Fibroblast of skin of right quadriceps (primary cell): ENCODE measurements at places on chromosomes 3 and 15.

- no peak for DNase-seq
Measured at GRCh38 chr15:33317896-33318295, 7.1 kb downstream of the RYR3 start.

DNA sequence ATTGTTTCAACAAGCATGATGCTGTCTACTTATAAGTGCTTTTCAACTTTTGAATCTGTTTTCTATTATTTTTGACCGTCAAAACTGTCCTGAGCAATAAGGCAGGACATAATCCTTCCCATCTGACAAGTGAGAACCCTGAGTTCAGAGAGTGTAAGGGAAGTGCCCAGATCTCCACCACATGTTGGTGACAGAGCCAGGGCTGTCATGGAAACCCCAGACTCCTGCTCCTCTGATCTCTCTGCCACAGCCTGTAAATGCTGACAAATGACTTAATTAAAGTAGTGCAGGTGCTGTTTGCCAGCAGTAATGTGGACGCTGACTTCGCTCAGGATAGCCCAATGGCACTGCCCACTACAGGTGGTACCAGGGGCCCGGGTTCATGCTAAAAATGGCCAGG lies 40.3 kb downstream of the SPSB4 start:
- DNase-seq: no peak

DNA sequence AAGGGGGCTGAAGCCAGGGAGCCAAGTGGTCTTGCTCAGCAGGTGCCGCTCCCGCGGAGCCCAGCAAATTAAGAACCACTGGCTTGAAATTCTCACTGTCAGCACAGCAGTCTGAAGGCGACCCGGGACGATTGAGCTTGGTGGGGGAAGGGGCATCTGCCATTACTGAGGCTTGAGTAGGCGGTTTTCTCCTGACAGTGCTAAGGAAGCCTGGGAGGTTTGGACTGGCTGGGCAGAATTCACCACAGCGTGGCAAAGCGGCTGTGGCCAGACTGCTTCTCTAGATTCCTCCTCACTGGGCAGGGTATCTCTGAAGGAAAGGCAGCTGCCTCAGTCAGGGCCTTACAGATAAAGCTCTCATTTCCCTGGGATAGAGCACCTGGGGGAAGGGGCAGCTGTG lies 57.0 kb upstream of the GPR149 start:
- no peak for DNase-seq

GRCh38 chr3:82293867-82294266 lies 532.4 kb upstream of the GBE1 start:
- DNase-seq: no peak

DNA sequence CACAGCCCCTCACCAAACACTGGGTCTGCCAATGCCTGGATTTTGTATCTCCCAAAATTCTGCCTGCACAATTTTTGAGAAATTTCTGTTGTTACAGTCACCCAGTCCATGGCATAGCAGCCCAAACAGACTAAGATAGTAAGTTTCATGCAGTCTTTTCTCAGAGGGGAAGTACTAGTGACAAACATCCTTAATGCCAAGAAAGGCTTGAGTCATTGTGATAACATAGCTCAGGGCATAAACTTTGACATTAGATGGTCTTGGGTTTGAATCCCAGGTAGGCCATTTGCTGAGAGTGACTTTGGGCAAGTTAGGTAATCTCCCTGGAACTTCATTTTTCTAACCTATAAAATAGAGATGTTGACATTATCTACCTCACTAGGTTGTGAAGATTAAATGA lies 36.1 kb upstream of the PFN2 start:
- DNase-seq: no peak

GRCh38 chr15:42056934-42057798 lies 36.3 kb upstream of the PLA2G4E start:
- DNase-seq: peak; percentile 74

DNA sequence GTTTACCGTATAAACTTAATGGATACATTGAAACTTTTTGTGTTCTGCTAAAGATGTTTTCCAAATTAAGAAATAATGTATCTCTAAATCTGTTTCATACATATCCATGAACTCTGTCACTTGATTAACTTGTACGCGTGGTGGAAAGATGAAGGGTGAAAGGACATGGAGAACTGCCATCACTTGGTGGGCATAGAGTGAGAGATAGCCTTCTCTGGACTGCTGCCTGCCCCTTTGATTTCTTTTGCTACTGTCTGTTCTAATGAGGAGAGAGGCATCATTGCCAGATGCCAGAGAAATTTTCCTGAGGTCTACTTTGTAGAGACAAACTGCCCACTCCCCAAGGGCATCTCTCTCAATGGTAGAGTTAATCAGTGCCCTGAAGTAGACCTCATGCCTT lies 120.5 kb downstream of the SLMAP start:
- DNase-seq: no peak

GRCh38 chr3:194177141-194177540 lies 41.2 kb downstream of the HES1 start:
- DNase-seq: no peak

DNA sequence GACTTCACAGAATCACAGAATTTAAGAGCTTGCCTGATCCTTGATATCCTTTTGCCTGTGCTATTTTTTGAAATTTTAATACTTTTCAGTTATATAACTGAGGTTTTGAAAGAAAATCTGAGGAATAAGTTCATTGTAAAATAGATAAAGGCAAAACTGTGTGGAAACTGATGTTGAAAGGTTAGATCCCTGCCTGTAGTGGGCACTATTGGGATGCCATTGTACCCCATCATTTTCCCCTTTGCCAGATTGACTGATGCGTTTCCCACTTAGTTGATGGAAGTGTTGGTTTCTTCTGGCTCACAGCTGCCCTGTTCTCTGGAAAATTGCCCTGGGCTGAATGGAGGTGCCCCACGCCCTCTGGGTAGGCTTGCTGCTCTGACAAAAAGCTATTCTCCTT lies 387.9 kb downstream of the RBMS3 start:
- no peak for DNase-seq

- no peak for DNase-seq
Measured at GRCh38 chr15:40264321-40265153, 18.3 kb downstream of the ANKRD63 start.

GRCh38 chr15:56856934-56857333 lies 61.5 kb upstream of the TCF12 start:
- no peak for DNase-seq

GRCh38 chr15:81911022-81911971 lies 134.5 kb downstream of the MEX3B start:
- DNase-seq: no peak

- peak; percentile 25 for DNase-seq
Measured at GRCh38 chr15:60949039-60949977, 279.8 kb downstream of the RORA start.

DNA sequence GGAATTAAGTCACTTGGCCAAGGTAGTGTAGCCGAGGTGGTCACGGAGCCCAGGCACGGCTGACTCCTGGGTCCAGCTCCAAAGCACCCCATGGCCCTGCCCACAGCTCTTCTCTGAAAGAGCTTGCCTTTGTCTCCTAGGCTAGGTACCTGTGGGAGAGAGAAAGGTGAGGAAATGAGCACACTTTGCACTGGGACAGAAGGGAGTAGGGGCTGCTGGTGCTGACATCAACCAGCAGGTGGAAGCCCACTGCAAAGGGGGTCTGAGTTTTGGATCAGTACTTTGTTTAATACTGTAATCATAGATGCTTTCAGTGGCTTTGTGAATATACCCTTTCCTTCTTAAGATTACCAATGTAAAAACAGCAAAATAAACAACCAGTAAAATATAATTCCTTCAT lies 128.3 kb upstream of the EIF1B start:
- no peak for DNase-seq

- DNase-seq: peak; percentile 63
Measured at GRCh38 chr3:184177331-184177731, 2.7 kb downstream of the AP2M1 start.

DNA sequence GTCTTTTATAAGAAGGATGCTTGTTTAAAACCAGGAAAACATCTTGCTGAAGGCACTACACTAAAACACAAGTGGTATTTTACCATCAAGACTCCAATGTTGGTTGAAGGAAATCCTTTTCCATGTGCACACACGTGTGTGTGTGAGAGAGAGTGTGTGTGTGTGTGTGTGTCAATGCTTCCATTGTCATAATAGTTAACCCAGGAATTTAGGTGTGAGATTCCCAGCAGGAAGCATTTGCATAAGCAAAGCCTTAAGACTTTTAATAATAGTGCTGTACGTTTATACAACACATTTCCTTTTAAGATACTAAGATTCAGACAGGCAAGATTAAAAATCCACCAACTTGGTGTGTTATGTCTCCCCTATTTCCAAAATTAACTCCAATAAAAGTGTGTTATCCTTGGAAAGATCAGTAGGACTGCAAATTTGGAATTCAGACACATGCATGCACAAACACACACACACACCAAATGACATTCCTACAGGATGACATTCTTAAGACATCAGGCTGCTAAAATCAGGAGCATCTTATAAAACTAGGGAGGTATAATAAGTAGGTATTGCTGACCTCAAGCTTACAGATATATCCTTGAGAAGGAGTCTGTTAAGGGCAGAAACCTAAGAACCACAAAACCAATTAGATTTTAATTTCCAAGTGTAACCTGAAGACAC lies 18.3 kb downstream of the LMCD1 start:
- peak; percentile 45 for DNase-seq

DNA sequence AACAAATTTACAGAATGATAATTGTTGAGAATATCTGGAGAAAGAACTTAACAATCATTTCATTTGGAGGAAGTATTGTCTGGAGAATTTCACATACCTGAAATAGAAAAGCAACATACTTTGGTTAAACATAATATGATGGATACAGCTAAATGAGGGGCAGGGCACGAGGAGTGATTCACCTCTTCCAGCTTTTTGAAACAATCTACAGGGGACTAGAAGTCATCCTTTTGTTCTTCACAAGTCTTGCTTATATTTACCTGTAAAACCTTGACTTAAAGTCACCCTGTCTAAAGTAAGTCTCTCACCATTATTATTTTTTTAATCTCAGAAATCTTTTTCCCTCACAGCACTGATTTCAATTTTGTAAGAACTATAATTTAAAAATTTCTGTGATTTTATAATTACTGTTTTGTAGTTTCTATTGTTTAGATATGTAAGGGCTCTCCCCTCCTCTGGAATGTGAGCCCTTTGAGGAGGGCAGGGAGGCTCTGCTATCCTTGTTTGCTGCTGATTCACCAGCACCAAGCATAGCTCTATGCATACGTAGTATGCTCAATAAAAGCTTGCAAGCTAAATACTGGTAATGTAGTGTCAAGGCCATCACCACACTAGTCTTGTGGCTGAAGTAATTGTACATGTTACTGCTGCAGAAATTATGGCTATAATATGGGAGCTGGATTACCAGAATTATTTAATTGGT lies 193.9 kb upstream of the THRB start:
- DNase-seq: peak; percentile 56

- no peak for DNase-seq
Measured at GRCh38 chr3:110750201-110750600, 321.4 kb upstream of the NECTIN3 start.
